ENCODE measurements at places on chromosomes 1 and 21.

DNA sequence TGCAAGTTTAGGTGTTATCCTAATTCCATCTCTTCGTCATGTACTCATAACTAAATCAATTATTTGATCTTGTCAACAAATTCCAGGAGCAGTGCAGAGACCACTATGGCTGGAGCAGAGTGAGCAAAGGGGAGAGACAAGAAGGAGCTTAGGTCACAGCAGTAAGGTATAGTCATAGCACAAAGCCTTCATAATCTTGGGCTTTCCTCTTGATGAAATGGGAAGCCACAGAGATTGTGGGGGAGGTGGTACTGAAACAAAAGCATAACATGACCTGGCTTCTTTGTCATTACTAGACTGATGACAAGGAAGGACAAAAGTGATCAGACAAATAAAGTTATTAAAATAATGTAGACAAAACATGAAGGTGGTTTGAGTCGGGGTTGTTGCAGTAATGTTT lies 60.1 kb upstream of the PTGS2 start:
- DNase-seq = no peak

DNA sequence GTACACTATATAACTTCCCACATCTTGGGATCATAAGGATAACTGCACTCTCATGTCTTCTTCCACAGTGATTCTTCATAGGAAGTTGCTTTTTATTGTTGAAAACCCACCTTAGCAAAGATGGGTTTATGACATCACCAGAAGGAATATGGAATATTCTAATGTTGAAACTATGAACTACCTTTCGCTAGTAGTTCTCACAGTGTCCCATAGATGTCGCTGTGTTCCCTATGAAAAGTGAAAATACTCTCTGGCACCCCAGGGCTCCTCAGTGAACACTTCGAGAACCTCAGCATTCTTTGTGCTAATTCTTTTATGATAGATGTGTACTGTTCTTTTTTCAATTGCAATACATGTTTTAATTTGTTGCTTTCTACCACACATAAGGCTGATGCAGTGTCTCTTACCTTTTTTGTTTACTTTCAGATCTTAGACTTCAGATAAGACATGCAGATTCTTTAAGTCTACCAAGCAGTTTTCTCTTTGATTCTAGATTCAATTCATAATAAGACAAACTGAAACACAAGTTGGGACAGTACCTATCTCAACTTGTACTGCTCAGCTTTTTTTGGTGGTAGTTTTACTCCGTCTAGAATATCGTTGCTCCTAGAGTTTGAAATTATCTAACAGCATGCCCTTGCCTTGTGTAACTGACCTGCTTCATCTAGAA lies 90.8 kb downstream of the GTF2B start:
- no peak for DNase-seq

DNA sequence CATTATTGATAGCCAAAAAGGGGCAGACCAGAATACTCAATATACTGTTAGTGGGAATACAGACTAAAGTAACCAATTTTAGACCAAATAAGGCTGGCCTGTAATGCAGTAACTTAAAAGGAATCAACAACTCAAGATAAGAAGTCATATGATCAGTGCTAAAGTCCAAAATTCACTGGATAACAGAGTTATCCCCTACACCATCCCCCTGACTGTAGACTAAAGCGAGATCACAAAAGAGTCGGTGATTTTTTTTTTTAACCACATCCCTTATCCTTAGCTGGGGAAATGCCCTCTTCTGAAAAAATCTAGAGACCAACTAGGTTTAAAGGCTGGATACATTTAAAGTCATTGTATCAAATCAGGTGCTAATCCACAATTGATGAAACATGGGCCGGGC lies 7.7 kb downstream of the UBR4 start:
- DNase-seq = no peak

DNA sequence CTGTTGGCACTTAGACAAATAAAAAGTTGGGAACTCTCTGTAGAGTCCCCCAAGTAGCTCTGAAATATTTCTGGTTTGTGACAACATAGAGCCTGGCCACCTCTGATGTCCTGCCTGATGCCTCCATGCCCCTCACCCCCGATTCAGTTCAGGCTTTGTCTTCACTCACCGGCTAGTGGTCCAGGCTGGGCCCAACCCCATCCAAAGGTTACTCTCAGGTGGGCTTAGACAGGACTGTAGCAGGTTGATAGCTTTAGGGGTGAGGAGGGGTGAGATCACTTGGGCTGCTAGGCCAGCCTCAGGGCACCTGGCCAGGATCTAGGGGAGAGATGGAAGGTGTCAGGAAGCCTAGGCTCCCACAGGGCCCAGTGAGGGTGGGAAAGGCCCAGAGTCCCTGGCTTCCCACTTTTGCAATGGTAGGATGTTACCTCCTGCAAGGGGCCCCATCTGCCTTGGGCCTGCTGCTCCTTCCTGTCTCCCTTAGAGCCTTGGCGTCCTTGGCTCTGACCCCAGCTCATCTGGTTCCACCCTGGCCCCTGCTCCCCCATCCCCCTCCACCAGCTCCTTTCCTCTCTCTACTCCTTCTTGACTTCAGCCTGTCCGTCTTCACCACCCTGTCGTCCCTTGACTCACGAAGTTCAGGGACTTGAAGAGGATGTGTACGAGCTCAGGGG lies 6.7 kb downstream of the EPS8L3 start:
- no peak for DNase-seq

DNA sequence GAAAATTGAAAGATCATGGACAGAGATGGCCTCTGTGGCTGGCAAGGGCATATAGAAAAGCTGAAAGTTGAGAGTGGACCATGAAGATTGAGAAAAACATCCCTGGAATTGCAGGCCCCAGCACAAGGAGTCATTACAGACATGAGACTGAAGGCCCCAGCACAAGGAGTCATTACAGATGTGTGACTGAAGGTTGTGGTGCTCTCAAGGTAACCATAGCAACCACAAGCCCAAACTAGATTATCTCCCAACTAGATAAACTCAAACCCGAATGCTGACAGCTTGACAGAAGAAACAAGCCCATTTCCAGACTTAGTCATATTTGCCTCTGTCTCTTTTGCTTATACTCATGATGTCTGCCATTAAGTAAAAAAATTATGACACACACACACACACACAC lies 1252.1 kb upstream of the ADGRL4 start:
- DNase-seq = no peak

All from AG04450 (cell line).